ENCODE measurements at places on chromosomes 1 and 21.

DNA sequence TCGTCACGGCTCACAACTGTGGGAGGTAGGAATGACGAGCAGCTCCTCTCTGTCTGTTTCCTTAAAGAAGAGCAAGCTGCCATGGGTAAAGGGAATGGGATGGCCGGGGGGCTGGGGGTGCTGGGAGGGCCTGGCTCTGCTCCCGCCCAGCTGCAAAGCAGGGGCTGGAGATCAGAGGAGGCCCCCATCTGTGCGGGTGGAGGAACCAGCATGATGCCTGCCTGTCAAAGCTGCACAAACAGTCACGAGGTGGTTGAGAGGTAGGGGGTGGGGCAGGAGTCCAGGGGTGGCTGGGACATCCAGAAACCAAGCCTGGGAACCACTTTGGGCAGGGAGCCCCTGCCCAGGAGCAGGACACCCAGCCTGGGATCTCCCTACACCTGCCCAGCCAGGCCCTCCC, 12.6 kb downstream of the SLC41A1 start:
- DNase-seq: no peak

DNA sequence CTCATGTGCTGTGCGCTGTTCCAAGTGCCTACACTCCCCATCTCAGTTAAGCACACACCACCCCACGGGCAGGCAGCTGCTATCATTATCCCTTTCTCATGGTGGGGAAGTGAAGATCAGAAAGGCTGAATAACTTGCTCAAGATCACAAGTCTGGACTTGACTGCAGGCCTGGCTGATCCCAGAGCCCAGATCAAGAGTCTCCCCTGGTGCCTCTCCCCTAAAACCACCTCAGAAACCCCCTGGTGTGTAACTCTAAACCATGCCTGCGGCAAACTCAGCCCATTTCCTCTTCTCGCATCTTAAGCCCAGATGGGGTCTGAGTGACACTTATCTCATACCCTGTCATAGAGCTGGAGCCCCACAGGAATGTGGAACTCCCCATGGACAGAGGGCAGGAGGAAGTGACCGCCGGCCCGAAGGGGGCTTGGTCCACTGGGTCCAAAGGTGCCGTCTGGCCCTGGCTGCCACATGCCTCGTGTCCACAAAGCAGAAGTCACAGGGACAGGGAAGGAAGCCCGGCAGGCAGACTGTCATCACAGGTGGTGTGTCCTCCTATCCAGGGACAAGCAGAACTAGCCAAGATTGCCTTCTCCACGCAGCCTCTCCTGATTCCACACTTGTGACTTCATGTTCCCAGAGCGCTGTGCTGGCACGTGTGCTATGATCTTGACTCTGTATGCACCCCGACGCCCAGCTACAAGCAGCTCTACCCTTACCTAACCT, 92.1 kb downstream of the SYF2 start:
- DNase-seq: no peak

- no peak for DNase-seq
These were observed 13.9 kb upstream of the IL20 start for GRCh38 chr1:206851341-206852010.

- DNase-seq: no peak
These were observed 16.9 kb downstream of the ATG4C start for GRCh38 chr1:62800825-62801306.

GRCh38 chr1:86922445-86922844, 8.0 kb downstream of the HS2ST1 start:
- DNase-seq: no peak

DNA sequence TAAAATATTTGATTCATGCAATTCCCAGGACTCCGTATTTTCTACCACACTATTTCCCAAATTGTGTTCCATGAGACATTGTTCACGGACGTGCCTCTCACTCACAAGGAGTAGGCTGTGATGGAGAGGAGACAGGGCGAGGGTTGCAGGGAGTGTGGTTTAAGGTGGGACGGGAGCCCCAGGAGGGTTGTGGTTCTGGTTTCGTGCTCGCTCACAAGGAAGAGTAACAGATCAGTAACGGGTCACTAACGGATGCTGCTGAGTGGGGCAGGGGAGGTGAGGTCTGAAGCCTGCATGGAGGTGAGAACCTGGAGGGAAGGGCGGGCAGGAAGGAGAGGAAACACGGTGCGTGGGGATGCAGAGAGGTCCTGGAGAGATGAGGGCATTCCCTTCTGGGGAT, 28.8 kb downstream of the TFF3 start:
- DNase-seq: no peak

DNA sequence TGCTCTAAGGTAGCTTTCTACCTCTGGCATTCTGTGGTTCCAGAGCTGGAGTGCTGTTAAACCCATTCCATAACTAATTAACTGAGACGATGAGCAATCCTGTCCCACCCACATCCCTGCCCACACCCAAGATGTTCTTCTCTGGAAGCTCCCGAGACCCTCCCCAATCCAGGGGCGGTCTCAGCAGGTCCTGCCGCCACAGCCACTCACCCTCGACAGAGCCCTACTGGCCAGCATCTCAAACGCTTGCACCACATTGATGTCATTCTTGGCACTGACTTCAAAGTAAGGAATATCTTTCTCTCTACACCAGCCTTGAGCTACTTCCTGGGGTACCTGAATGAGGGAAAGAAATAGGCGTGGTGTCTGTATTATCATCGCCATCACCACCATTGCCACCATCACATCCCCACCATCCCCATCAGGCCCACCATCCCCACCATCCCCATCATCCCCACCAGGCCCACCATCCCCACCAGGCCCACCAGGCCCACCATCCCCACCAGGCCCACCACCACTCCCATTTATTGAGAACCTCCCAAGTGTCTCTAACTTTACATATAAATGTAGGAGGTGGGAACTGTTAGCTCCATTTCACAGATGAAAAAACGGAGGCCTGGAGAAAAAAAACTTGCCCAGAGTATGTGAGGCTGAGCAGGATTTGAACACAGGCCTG, 17.7 kb downstream of the RAB7B start:
- no peak for DNase-seq

DNA sequence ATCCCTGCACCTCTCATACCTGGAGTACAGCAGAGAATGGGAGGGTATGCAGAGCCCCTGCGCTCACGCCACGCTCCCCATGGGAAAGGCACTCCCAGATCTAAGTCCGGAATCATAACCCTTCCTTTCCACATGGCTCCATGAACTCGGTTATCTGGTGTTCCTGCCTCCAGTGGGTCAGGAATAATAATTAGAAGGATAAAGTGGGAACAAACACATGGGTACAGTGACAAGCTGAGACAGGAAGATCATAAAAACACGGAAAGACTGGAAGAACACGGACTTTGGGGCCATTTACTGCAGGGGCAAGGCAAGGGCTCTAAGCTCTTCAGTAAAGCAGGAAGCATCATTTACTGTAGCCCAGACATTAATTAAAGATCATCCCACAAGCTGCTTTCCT, 48.6 kb downstream of the FOXO6 start:
- no peak for DNase-seq

DNA sequence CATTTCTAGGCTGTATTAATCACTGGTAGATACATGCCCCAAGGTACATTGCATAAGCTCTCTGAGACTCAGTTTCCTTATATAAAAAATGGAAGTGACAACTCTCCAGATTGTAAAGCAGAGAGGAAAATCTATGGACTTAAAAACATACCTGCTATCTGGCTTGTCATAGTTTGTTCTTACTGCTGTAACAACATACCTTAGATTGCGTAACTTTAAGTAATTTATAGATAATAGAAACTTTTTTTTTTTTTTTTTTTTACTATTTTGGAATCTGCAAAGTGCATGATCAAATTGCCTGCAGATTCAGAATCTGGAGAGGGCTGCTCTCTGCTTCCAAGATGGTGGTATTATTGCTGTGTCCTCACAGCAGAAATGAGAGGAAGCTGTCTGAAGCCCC, 827.7 kb upstream of the BRINP3 start:
- no peak for DNase-seq

GRCh38 chr21:36908260-36908908, 58.1 kb downstream of the HLCS start:
- DNase-seq: no peak

GRCh38 chr1:149936170-149936991, at the start of gene MTMR11:
Gene MTMR11, minus strand, starts transcription at chr1:149936879. Its CDS starts 232 bp downstream, at chr1:149936647.
- no peak for DNase-seq

GRCh38 chr1:212670301-212670700, 29.3 kb downstream of the BATF3 start:
- no peak for DNase-seq

DNA sequence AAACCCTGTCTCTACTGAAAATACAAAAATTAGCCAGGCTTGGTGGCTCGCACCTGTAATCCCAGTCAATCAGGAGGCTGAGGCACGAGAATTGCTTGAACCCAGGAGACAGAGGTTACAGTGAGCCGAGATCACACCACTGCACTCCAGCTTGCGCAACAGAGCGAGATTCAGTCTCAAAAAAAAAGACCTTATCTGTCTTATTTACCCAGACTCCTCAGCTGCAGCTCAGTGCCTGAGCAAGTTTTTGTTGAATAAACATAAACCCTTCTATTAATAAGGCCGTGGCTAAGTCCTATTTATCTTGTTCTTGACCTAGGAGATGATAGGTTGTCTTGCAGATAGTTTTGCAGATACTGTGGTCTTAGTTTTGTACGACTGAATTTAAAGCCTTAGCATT, 136.4 kb upstream of the TMEM51 start:
- no peak for DNase-seq
